Stimulated activated CD8-positive, alpha-beta memory T cell treated with anti-CD3 and anti-CD28 coated beads, Interleukin-15, amount 100 ng/mL, for 48 hours (primary cell): ENCODE measurements at places on chromosomes 11 and 22.

DNA sequence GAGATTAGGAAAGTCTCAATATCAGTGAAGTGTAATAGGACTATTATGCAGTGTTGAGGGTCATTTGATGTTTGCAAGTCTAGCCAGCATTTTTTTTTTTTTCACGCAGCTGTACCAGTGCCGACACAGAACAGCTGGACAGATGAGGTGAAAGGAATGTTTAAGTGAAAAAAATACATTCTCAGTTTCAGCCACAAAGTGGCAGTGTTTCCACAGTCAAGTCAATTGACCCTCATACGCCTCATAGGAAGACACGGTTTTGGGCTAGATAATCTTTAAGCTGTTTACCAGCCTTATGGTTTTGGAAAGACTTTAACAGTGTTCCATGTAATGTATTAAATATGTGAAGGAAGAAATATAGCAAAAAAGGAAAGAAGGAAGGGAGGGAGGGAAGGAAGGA lies 349.9 kb upstream of the ANO3 start:
- DNase-seq, result no peak

- no peak for DNase-seq
Measured at GRCh38 chr11:110026858-110027626, 66.2 kb upstream of the ZC3H12C start.

- no peak for DNase-seq
Measured at GRCh38 chr22:22733881-22734373, 89.5 kb downstream of the GGTLC2 start.

GRCh38 chr22:29907753-29908515 lies 25.0 kb downstream of the MTMR3 start:
- DNase-seq, result no peak

DNA sequence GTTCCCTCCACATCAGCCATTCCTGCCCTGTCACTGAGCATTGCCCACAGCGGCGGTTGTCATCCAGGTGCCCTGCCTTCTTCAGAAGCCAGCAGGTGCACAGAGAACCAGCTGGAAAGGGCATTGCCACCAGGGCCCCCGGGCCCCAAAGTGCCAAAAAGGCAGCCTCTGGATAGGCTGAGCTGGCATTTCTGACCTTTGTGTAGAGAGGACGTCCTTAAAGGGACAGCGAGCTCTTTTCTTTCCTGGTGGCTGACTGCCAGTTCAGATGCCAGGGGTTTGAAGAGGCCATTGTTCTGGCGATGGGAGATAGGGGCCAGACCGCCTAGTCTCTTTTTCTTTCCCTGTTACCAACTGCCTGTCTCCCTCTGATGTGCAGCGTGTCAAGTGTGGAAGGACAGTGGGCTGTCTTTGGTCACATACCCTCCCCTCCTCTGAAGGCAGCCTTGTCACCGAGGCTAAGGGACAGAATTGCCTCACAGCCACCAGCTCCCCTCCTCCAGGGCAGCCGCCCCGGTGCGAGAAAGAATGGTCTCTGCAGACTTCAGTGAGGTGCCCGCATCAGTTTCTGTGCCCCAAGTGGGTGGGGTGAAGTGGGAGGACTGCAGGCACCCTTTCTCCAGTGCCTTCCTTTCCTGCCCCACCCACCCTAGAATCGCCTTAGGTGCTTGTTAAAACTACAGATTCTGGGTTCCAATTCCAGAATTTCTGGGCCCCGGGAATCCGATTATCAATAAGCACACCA lies 109.6 kb downstream of the SCN3B start:
- no peak for DNase-seq

- no peak for DNase-seq
Measured at GRCh38 chr11:130909650-130910049, 6.6 kb downstream of the SNX19 start.

- DNase-seq, result no peak
Measured at GRCh38 chr22:19779685-19780268, 19.2 kb downstream of the TBX1 start.

DNA sequence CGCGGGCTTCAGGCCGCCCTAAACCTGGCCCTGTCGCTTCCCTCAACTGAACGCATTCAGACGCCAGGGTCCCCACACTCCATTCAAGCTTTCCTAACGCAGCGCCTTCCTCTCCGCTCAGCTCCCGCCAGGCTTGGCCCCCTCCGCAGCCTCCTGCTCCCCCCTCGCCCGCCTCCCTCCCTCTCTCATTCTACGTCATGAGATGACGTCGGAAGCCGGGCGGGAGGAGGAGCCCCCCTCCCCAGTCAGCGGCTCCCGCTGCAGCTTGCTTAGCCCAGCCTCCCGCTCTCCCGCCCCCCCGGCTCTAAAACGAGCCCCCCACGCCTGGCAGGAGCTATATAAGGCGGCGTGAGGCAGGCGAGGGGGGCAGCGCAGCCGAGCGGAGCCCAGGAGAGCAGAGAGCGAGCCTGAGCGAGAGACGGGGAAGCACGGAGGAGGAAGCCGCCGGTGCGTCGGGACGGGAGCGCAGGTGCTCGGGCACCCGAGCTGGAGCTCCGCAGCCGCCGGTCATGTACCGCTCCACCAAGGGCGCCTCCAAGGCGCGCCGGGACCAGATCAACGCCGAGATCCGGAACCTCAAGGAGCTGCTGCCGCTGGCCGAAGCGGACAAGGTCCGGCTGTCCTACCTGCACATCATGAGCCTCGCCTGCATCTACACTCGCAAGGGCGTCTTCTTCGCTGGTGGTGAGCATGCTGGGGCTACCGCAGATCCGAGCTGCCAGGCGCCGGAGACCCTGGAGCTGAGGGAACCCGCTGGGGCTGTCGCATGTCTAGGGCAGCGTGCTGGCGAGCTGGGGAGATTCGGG lies at the start of gene NPAS4:
NPAS4 (plus strand) TSS at position 365 of the 806 bp plus-strand sequence; CDS start at position 510, 145 bp downstream.
- no peak for DNase-seq

- no peak for DNase-seq
Measured at GRCh38 chr22:38335077-38335476, 17.8 kb upstream of the CSNK1E start.

DNA sequence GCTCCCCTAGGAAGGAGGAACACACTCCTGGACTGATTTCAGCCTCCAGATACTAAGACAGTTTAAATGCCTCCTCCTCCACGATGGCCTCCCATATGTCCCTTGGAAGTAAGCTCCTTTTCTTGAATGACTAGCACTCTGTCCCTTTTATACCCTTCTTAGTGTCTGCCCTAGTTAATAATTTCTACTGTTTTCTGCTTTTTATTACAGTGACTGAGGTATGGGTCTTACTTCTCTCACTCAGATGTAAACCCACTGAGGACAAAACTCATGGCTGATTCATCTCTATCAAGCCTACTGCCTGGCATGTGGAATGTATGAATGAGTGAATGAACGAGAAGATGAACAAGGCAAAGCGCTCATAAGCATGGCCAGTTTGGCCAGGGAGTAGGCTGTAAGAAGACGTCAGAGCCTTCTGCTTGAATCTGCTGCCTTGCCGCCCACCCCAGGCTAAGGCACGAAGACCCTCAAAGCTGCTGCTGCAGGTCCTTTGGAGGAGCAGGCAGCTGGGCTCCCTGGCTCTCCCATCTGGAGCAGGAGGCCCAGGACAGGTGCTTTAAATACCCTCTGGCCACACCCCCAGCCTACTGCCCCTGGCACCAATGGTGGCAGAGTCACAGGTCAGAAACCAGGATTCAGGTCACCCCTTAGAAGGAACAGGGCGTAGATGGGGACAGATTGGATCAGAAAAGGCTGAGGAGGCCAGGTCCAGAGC lies 8.2 kb upstream of the PGA3 start:
- no peak for DNase-seq
